ENCODE measurements at places on chromosomes 5 and 9.

DNA sequence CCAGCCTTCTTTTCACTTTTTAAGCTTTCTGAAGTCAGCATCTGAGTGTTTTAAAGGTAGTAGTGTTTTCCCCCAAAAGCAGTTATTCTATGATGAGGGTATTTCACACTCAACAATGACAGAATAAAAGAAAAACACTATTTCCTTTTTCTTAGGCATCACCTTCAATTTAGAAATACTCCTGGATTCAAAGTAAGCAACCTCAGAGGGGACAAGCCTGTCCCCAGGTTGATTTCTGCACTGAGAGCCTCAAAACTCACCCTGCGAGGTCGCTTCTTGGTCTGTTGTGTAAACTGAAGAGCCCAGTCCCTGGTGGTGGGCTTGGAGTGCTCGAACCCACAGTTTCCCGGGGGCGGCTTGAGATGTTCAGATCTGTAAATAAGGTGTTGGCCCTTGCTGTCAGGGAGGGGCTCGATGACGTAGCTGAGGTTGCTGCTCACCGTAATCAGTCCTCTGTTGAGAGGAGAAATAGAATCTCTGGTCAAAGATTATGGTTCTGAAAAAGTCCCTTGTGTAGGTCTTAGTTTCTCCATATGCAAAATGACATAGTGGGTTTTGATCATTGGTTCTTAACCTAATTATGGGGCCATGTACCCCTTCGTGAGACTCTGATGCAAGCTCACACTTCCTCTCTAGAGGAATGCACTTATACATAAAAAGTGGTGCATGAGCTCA lies 55.9 kb downstream of the ADAM19 start:
- no peak for DNase-seq

GRCh38 chr9:33225319-33226147 lies 14.4 kb upstream of the SPINK4 start:
- peak; percentile 88 for DNase-seq

- DNase-seq: no peak
Observed at GRCh38 chr5:163727028-163727427, 221.6 kb downstream of the MAT2B start.

GRCh38 chr9:90855208-90855902 lies 53.7 kb downstream of the SYK start:
- DNase-seq: peak; percentile 45

DNA sequence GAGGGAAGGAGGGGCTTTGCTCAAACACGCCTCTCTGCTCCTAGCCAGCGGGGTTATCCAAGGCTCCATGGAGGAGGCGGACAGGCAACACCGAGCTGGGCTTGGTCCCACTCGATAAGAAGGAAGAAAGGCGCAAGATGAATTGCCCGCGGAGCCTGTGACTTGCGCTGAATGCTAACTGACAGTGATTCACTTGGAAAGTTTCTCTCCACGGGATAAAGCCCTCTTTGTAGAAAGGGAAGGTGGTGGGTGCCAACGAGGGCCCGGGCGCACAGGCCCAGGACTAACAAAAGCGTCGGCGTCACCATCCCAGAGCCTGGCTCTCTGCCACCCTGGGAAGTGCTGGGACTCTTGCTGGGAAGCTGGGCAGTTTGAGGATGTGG lies 76.0 kb downstream of the VAV2 start:
- no peak for DNase-seq

GRCh38 chr5:8184455-8185063 lies 315.6 kb downstream of the MTRR start:
- peak; percentile 9 for DNase-seq

DNA sequence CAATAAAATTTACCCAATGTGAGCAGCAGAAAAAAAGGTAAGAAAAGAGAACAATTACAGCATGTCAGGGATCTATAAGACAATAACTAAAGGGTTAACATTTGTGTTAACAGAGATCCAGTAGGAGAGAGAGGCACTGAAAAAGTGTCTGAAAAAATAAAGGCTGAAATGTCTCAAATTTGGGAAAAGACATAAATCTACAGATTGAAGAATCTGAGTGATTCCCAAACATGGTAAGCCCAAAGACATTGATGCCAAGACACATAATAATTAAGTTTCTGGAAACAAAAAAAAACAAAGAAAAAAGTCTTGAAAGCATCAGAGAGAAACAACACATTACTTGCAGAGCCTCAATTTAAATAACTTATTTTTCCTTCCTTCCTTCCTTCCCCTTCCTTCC lies 31.1 kb upstream of the ZNF782 start:
- no peak for DNase-seq

- no peak for DNase-seq
Observed at GRCh38 chr5:58763390-58763789, 180.5 kb downstream of the RAB3C start.

DNA sequence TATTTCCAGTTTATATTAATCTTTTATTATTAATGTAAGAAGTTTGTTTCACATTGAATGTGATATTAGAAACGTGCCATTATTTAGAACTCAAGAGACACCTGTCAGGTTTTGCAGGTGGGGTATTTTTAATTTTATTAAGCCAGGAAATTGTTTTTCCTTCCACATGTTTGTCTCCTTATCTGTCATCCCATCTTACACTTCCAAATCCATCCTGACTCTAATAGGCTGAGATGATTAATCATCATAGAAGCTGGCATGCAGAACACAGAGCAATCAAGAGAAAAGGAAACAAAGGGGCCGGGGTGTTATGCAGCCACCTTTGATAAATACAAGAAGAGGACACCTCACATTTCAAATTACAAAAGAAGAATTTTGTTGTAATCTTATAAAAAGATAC lies 506.5 kb downstream of the ISL1 start:
- DNase-seq: no peak

GRCh38 chr9:70091572-70091971 lies 47.9 kb downstream of the MAMDC2 start:
- no peak for DNase-seq

DNA sequence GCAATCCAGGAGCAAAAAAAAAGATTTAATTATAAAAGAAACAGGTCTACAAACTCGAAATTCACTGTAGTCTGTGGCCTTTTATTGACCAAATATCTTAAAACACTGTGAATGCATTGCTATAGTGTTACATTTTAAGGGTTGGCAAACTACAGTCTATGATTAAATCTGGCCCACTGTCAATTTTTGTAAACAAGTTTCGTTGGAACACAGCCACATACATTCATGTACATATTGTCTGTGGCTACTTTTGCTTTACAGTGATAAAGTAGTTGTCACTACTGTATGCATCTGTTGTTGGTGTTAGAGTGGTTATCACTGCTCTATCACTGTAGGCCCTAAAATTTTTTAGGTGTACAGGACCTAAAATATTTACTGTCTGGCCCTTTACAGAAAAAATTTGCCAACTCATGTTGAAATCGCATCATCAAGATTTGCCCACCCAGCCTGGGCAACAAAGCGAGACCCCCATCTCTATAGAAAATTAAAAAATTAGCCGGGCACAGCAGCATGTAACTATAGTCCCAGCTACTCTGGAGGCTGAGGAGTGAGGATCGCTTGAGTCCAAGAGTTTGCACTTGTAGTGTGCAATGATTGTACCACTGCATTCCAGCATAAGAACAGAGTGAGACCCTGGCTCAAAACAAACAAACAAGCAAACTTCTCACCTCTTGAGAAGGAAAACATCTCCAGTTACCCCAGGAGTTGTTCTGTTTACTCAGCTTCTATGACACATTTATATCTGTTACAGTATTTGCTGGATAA lies 89.0 kb downstream of the ERBIN start:
- peak; percentile 61 for DNase-seq

- no peak for DNase-seq
Observed at GRCh38 chr5:34959323-34959722, 30.0 kb downstream of the DNAJC21 start.

- DNase-seq: no peak
Observed at GRCh38 chr9:136078024-136078423, 17.1 kb downstream of the NACC2 start.

- DNase-seq: no peak
Observed at GRCh38 chr5:106185661-106186081, 1485.1 kb downstream of the EFNA5 start.

GRCh38 chr9:78676623-78677022 lies 379.7 kb downstream of the PSAT1 start:
- DNase-seq: no peak

GRCh38 chr9:21777701-21778100 lies 24.7 kb upstream of the MTAP start:
- no peak for DNase-seq

DNA sequence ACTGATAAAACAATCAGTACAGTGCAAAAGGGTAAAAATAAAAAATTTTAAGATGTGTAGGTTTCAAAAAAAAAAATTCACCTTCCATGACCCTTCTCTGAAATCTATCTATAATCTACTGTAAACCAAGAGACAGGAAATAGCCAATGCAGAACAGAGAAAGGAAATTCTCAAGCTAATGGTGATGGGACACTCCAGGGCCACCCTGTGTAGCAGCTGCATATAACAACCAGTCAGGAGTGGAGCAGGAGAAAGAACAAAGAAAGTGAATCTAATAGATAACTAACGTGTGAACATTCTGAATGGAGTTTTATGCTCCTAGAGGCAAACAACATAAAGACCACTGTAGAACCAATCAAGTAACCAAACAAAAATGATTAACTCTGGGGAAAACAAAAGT lies 16.6 kb downstream of the SPTLC1 start:
- peak; percentile 14 for DNase-seq

DNA sequence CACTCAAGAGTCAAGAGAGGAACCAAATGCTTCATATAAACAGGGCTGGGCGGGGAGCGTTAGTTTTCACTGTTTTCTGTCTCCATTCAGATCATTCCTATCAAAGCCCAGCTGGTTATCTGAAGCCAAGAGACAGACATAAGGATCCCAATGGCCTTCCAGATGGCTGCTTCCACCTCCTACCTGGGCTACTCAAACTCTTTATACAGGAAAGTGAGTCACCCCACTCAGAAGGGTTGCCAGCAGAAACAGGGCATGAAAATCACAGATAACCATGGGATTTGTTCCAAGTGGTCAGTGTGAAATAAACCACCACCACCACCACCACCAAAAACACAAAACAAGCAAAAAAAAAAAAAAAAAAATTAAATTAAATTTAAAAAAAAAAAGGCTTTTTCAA lies 5.5 kb downstream of the PRSS3 start:
- no peak for DNase-seq

- no peak for DNase-seq
Observed at GRCh38 chr5:37662362-37662761, 177.5 kb downstream of the GDNF start.

GRCh38 chr5:137582218-137582617 lies 83.1 kb upstream of the SPOCK1 start:
- no peak for DNase-seq

- no peak for DNase-seq
Observed at GRCh38 chr5:96940586-96940985, 4.7 kb downstream of the LNPEP start.

DNA sequence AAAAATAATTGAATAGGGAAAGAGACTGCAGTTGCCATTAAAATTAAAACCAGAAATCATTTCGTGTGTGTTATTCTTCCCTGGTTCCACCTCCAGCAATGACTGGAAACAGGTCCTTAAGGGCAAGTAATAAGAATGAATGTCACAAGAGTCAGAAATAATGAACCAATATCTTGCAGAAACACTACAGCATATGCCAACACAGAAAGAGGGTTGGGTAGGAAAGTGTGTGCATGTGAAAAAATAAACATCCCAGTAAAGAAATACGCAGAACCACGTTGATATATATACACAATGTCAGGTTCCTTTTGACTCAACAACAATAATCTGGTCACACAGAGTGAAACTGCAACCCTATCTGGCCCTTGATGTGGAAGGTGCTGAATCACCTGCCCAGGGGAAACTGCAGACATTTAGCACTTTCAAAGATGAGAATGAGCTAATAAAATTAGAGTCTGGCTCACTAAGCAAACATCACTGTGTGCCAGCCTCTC lies 15.0 kb downstream of the HMHB1 start:
- peak; percentile 15 for DNase-seq

- no peak for DNase-seq
Observed at GRCh38 chr9:29325894-29326293, 1752.6 kb upstream of the C9orf72 start.

DNA sequence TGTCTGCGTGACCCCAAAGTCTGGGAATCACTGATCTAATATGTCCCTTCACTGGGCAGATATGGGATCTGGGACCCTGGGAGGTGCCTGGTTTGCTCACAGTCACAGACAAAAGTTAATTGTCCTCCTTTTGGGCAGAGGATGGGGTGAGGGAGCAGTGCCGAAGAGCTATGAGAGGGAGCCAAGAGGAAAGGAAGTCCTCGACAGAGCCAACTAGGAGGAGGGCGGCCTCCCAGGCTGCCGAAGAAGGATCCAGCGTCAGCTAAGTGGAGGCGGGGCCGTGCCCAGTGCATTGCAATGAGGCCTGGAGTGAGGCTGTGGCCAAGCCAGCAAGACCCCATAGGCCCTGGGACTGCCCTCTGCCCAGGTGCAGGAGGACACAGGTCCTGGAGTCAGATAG lies 11.4 kb downstream of the AIF1L start:
- no peak for DNase-seq

DNA sequence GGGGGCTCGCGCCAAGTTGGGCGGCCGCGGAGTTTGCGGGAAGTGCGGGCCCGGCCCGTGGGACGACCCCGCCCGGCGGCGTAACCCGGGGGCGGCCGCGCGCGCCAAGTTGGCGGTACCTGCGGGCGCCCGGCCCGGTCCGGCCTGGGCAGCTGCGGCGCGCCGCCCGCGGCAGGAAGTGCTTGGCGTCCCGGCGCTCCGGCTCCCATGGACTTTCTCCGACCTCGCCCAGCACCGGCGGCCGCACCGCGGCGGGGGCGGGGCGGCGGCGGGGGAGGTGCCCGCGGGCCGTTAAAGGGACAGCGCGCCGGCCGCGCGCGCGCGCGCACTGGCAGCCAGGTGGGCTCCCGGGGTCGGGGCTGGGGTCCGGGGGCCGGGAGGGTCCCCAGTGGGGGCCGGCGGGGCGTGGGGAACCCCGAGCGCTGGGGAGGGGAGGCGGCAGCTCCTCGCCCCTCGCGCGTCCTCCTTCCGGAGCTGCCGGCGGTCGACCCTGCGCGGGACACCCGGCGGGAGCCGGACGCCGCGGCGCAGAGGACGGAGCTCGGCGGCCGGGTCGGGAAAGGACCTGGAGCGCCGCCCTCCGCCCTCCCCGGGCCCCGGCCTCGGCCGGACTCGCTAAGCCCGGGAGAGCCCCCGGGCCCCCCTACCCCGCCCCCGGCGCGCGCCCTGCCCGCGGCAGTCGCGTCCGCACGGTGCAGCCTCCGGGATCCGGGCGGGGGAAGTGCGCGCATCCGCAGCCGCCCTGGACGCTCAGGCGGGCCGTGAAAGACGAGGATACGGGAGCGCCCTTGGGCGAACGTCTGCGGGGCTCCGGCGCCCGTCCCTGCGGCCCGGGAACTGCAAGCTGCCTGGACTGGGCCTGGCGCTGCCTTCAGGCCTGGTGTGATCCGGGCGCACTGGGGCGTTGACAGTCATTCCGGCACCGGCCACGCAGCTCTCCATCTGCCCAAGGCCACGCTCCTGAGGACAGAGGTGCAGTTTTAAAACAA lies at the start of gene NACC2:
Gene NACC2, minus strand, starts transcription at position 220 of the 989 bp plus-strand sequence. CDS start 44,768 bp downstream, outside the sequence.
- DNase-seq: no peak

- DNase-seq: no peak
Observed at GRCh38 chr9:89204801-89205200, 26.2 kb upstream of the SHC3 start.

DNA sequence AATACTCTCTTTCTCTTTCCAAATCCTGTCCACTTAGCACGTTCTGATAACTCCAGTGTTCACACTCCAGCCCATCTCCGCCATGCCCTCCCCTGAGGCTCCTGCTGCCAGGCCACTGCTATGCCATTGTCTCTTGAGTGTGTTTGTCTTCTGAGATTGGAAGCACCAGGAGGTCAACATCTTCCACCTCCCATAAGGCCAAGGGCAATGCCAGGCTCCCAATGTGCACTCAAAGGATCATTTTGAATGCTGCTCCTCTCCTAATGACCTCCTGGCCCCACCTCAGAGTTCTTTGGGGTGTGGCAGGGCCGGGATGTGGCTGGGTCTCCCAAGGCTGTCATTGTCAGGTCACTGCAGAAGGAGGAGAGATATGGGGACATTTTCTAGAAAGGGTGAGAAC lies 19.5 kb downstream of the IGIP start:
- no peak for DNase-seq
